ENCODE measurements at places on chromosomes 7 and 10.

- no peak for DNase-seq
These were observed 55.6 kb upstream of the BET1 start for GRCh38 chr7:94059746-94060145.

DNA sequence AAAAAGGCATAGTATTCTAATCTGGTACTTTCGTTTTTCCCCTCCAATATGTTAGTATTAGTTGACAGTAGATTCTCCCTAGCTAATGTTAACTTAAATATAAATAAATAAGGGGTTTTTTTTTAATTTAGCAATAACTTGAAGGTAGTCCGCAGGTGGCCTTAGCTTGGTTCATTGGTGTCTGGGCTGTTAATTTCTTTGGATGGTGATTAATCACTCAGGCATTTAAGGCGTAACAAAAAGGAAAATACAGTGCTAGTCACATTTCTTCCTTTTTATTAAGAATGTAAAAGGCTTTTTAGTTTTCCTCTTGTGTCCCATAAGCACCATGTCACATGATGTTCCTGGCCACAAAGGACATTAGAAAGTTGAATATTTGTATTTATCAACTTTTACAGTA lies 161.0 kb upstream of the POT1 start:
- DNase-seq: no peak

DNA sequence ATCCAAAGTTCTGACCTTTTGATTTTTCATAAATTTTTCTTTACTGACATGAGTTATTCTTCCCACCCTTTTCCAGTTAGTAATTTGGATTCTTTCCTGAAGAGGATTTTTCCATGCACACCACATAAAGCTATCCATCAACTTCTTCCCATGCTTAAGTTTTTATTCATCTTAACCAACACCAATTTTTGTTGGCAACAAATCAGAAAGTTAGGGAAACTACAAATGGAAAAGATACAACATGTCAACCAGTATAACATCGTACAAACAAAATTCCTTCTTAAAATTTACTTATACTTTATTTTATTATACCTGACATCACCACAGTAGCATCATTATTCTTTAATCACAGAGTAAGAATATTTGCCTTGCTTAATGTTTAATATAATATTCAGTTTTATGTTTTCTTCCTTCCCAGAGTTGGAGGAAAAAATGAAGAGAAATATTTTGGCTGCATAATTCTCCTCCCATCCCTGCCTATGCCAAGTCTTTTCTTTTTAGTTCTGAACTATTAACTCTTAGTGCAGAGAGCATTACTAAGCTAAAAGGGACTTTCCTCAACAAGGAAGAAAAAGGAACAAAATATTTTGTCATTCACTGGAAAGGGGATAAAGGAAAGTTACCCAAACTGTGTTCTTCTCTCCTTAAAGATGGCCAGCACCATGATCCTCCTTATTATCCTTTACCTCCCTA lies 67.5 kb upstream of the MEOX2 start:
- no peak for DNase-seq

DNA sequence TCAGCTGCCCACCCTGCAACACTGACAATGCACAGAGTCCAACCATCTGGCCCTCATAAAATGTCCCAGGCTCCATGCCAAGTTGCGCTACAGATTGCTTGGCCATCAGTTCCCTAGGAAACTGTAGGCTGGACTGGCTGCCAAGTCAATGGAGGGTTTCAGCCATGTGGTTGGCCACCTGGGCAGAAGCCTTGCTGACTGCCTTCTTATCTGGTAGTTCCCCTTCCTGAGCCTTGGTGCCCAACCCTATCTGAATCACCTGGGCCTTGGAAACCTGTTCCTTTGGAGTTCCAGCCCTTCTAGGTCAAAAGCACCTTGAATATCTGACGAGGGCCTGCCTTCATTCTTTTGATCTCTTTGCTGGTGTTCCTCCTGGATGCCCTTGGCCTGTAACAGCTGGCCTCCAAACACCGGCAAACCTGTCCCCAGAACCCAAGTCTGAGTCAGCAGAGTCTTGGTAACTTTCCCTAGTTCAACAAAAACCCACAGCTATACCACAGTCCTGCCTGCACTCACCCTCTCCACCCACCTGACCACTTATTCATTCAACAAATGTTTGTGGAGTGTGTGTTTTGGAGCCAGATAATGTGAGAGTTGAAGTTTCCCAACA lies 37.4 kb upstream of the KDM7A start:
- peak; percentile 48 for DNase-seq

DNA sequence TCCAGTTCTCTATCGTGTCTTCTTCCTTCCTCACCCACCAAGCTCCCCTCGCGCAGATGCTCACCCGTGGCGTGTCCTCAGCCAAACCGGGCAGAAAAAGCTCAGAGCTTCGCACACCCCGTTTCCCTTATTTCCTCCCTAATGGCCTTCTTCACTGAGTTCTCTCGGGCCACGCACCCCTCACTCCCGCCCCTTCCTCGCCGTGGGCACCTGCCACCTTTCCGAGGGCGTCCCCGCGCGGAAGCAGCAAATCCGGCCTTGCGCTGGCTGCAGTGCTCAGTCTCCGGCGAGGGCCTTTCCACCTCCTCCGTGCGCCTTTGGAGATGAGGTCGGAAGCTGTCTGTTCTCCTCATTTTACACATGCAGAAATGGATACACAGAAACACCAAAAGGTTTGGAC lies 12.4 kb upstream of the CALML3 start:
- DNase-seq: no peak

GRCh38 chr10:15141136-15142054 lies 27.1 kb downstream of the NMT2 start:
- DNase-seq: peak; percentile 35

DNA sequence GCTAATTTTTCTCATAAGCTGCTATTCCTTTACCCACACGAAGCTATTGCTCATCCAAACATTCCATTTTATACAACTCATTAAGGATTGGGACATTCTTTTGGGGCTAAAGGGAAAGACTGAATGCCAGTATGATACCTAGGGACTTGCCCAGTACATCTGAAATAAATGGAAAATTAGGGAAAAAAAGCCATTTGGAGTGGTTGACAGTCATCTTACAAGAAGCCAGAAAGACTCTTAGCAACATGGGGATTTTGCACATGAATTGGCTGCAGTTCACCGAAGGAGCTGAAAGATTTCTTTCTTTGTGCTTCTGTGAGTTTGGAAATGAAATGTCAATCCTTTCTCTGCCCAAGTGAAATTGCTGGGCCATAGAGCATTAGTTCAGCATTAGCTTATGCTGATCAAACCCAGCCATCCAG lies 43.3 kb upstream of the MTURN start:
- DNase-seq: no peak

DNA sequence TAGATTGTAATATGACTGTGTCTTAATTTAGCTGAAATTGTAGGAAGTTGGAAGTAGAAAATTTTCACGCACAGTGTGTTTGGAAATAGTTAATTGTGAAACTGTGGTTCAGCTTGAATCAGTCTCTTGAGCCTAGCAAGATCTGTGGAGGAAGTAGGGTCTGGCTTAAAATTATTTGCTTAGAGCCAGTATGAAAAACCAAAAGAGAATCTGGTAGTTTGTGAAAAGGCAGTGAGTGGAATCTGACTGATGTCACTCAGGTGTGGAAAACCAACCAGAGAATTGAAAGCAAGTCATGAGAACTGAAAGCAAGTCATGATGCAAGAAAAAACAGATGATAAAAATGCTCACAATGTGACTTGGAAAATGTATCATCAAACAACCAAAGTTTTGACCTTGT lies 11.5 kb downstream of the LIPJ start:
- DNase-seq: no peak

DNA sequence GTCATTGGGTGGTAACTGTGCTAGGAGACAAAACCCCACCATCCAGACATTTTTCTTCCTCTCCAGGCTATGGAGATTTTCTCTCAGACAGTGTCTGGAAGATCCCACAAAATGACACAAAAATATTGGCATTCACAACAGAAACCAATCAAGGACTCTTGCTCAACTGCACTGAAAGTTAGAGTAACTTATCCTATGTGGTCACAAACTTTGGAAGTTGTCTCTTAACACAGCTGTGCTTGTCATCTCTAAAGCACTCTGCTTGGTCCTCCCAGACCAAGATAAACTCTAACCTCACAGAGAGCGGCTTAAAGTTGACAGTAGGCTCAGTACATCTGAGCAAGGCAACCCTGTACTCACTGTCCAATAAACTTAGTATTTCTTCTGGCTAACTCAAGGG lies 74.9 kb downstream of the AKR1C4 start:
- DNase-seq: no peak

DNA sequence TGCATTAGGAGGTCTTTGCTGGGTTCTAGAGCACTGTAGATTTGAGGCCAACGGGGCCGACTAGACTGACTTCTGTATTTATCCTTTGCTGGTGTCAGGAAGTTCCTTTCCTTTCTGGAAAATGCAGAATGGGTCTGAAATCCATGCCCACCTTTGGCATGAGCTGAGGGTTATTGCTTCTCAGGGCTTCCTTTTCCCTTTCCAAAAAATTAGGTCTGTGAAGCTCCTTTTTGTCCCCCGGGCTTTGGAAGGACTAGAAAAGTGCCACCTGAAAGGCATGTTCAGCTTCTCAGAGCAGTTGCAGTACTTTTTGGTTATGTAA lies 675 bp downstream of the IL6 start:
- DNase-seq: no peak

DNA sequence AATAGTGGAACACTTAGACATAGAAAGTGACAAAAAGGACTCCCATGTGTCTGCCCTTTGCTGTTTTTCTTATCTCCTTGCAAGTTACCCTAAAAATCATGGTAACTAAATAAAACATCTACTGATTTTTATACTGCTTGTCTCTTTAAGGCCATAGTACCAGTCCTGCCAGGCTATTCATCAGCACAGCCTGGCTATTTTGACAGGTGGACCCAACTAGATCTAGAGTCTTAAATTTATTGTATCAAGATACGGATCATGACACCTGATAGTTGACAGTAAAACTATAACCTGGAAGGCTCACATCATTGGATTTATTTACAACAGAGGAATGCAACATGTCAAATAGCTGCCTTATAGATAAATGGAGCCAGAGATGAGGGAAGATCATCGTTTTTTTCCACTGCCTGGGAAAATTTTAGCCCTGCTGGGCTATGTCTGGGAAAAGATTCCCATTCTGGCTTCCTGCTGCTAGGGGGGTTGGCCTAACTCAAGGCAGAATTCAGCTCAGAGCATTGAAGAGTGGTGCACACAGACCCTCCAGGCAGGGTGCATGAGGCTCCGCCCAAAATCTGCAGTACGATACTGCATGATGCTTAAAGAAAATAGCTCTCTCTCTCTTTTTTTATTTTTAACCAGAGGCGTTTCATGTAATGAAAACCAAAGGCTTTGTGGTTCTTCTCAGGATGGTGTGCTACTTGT lies 292.0 kb upstream of the FZD8 start:
- DNase-seq: no peak

- DNase-seq: no peak
These were observed 783.2 kb upstream of the LRRN3 start for GRCh38 chr7:110307776-110308175.

- DNase-seq: no peak
These were observed 4.1 kb upstream of the KIF5B start for GRCh38 chr10:32060347-32060746.

- no peak for DNase-seq
These were observed 317.0 kb upstream of the COBL start for GRCh38 chr7:51633596-51633995.

DNA sequence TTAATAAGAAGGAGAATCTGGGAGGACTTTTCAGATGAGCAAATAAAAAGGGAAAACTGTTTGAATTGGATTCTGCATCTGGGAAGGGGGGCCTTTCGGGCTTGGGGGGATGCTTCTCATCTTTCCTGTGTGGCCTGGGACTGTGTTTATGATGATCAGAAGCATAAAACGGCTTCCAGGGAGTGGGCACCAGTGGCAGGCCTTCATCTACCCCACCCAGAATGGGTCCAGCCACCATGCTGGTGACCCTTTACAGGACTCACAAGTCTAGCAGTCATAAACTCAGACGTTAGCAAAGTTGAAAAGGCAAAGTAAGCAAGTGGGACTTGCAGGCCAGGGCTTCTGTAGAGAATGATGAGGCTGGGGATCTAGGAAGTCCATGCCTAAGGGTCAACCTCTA lies 198.3 kb upstream of the ZMIZ1 start:
- no peak for DNase-seq

DNA sequence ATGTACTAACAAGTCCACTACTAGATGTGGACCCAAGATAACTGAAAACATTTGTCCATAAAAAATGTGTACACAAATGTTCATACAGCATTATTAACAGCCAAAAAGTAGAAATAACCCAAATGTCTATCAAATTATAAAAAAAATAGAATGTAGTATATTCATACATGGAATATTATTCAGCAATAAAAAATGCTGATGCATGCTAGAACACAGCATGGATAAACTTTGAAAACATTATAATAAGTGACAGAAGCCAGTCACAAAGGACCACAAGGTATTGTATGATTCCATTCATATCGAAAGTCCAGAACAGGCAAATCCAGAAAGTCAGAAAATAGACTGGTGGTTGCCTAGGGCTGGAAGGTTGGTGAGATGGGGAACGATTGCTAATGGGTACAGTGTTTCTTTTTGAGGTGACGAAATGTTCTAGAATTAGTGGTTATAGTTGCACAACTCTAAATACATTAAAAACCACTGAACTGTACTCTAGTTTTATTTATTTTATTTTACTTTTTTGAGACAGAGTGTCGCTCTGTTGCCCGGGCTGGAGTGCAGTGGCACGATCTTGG lies 43.3 kb upstream of the ANLN start:
- DNase-seq: no peak

DNA sequence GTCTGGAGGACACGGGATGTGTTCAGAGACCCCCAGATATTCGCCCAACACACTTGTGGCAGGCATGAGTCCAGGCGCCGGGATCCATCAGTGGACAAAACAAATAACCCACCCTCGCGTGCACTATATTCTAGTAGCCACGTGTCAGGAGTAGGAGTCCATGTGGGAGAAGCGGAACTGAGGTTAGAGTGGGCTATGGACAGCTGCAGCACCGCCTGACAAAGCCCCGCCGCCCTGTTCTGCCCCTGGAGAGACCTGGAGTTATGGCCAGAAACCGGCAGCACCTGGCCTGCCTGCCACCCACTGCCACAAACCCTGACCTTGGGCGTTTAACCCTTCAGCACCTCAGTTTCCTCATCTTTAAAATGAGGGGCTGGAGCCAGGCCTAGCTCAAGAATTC lies 181.0 kb upstream of the RNF32 start:
- DNase-seq: no peak

DNA sequence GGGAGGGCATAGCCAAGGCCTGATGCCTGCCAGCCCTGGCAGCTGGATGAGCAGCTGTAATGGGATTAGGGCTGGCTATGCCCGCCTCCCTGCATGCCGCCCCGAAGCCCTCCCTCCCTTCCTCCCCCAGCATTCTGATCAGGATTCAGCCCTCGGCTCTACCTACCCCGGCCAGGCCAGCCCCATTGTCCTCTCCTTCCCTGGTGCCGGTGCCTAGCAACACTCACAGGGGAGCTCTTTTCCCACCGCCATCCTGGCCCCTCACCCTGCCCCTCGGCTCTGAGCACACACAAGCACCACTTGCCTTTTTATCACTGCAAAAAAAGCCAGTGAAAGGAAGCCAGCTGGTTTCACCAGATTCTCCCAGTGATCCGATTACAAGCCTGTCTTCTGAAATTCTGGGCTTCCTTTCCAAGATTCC lies 9.0 kb upstream of the ADCYAP1R1 start:
- no peak for DNase-seq

GRCh38 chr7:151863386-151864079 lies 13.4 kb downstream of the PRKAG2 start:
- no peak for DNase-seq

GRCh38 chr7:151391358-151391730 lies 18.5 kb downstream of the WDR86 start:
- DNase-seq: no peak

Data from stimulated activated CD4-positive, alpha-beta T cell treated with anti-CD3 and anti-CD28 coated beads, Interleukin-1b, Interleukin-23, amount 100 ng/mL, for 48 hours (primary cell).